RPMI7951 (cell line): ENCODE measurements at places on chromosomes 2 and 18. TPM values are rescaled to one million over a fixed set of nuclear protein-coding genes. Genes with fewer than 3 reads are reported as not detected.

Gene KCNG3
- total RNA-seq: under 0.01 and 0.29 TPM in 2 replicates

Gene NT5C1B
- total RNA-seq: not detected in 2 replicates

DNA sequence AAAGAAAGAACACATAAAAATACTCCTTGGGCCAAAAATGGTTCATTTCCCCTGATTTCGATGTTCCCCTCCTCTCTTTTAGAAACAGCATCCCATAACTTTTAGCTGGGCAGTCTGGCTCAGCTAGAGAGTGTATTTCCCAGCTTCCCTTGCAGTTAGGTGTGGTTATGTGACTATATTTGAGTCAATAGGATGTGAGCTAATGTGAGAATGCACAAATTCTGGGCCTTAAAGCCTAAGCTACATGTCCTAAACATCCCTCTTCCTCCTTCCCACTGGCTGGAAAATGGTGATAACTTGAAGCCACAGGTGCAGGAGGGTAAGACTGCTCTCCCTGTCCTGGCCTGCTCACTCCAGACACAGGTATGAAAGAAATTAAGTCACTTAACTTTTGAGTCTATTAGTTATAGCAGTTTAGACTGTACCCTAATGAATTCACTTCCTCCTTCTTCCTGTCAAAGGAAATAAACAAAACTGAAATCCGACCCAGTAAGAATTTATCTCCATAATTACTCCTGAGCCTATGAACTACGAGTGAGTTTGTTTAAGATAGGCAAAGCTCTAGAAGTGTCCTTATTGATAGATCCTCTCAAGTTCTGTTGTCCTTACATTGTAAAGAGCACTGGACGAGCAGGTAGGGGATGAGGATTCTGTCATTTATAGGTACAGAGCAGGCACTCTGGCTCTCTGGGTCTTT, 177.6 kb downstream of the MTX2 start:
- DNase-seq: no peak

Gene ANKRD30B
- total RNA-seq: 0.59 and 1.1 TPM in 2 replicates

GRCh38 chr2:19262150-19262549, 96.3 kb downstream of the OSR1 start:
- no peak for DNase-seq

GRCh38 chr18:27017901-27018500, 152.5 kb upstream of the AQP4 start:
- no peak for DNase-seq
